ENCODE measurements at places on chromosomes 16 and 17.

DNA sequence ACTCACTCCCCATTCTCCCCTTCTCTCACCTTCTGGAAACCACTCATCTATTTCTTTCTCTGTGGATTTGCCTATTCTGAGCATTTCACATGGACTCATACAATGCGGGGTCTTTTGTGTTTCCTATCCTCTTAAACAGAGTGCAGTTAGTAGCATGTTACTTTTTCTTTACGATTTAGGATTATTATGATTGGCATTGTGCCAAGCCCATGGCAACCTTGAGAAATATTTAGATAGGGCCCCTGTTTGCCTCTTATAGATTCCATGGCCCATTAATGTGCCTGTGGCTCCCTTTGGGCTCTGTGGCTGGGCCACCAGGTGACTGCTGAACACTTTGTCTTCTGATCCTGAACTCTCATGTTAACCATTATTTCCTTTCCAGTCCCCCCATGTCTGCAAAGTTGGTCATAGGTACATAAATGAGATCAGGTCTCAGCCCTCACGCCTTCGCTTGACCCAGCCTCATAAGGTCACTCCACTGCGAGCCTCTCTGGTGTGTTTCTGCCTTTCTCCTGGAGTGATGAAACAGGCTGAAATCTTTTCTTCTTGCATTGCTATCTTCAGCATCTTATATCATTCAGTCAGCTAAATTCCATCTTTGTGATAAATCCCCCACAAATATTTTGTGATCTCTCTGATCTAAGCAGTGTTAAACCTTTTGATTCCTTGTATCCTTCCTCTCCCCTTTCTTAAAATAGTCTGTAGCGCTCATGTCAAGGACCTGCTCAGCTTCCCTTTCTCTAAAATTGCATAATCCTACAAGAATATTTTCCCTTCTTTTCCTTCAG, 44.0 kb downstream of the MYH3 start:
- DNase-seq: no peak

DNA sequence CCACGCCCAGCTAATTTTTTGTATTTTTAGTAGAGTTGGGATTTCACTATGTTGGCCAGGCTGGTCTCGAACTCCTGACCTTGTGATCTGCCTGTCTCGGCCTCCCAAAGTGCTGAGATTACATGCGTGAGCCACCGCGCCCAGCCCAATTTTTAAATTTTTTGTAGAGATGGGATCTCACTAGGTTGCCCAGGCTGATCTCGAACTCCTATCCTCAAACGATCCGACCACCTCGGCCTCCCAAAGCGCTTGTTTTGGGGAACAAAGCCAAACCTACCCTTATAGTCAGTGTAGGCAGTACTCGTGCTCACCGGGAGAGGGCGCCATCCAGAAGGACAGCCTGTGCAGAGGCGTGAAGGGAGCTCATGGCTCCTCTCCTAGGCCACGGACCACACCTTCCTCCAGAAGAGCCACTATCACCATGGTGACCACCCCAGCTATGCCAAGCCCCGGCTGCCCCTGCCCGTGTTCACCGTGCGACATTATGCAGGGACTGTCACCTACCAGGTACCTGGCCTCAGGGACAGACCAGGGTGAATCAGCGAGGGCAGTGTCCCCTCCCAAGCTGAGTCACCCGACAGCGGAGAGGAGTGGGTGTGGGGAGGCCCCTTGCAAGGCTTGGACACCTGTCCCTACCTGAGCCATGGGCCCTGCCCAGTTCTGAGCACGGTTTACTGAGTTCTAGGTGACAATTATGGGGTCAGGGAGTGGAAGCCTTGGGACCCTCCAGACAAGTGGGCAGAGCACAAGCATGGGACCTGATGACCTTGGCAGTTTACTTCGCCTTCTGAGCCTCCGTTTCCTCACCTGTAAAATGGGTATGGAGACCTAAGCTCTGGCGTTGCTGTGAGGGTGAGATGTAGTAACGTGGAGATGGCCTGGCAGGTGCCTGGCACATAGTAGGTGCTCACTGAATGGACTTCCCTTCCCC, 13.7 kb downstream of the MYO15B start:
- DNase-seq: no peak

DNA sequence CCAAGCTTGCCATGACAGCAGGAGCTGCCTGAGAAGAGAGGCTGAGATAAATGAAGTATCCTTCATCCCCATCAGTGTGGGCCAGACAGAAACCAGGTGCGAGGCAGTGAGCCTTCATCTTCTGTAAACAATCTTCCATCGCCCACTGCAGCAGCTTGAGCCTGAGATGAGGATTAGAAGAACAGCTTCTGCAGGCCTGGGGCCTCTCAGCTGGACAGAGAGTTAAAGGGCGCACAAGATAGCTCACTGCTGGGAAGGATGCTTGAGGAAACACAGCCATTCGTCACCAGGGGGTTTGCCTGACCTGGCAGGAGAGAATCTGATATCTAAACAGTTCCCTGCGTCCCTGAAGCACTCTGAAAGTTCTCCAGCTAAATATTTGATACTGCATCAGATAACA, 27.1 kb downstream of the HOXB1 start:
- no peak for DNase-seq

DNA sequence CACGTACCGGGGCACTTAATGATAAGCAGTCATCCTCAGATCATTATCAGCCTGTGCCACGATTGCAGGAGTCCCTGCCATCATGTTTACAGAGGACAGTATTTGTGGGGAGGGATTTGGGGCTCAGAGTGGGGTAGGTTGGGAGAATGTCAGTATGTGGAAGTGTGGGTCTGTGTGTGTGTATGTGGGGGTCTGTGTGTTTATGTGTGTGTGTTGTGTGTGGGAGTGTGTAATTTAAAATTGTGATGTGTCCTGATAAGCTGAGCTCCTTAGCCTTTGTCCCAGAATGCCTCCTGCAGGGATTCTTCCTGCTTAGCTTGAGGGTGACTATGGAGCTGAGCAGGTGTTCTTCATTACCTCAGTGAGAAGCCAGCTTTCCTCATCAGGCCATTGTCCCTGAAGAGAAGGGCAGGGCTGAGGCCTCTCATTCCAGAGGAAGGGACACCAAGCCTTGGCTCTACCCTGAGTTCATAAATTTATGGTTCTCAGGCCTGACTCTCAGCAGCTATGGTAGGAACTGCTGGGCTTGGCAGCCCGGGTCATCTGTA, 13.5 kb upstream of the EFCAB13 start:
- DNase-seq: no peak

DNA sequence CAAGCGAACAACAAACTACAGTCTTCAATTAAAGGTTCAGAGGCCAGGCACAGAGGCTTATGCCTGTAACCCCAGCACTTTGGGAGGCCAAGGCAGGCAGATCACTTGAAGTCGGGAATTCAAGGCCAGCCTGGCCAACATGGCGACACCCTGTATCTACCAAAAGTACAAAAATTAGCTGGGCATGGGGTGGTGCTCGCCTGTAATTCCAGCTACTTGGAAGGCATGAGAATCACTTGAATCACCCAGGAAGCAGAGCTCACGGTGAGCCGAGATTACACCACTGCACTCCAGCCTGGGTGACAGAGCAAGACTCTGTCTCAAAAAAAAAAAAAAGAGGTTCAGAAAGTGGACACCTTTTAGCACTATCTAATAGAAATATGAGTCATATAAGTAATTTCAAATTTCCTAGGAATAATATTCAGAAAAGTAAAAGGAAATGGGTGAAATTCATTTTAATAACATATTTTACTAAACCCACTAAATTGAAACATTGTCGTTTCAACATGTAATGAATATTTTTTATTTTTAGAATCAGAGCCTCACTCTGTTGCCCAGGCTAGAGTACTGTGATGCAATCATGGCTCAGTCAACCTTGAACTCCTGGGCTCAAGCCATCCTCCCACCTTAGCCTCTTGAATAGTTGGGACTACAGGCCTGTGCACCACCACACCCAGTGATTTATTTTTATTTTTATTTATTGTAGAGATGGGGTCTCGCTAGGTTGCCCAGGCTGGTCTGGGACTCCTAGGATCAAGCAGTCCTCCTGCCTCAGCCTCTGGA, 15.2 kb upstream of the MARCHF10 start:
- DNase-seq: peak; percentile 55

DNA sequence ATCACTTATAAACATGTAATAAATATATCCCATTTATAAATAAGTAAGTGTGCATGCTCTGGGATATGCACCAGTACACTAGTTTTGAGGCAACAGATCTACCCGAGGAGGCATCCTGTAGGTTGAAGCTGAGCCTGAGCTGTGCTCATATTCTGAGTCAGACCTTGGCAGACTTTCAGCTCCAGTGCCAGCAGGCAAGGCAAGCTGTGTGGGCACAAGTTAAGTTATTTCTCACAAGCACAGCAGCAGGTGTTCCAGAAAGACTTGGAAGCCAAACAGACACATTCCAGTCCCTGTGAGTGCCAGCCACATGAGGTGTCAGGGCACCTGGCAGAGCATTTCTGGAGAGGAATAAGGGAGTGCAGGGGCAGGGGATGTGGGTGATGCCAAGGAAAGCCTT, 1.3 kb upstream of the CLEC19A start:
- DNase-seq: peak; percentile 1

GRCh38 chr16:85391175-85391707, 221.9 kb upstream of the GSE1 start:
- DNase-seq: no peak

All from kidney glomerular epithelial cell (primary cell).